ENCODE measurements at places on chromosomes 12 and 14.

GRCh38 chr12:1429980-1430379, 164.4 kb downstream of the FBXL14 start:
- peak; percentile 94 for DNase-seq

DNA sequence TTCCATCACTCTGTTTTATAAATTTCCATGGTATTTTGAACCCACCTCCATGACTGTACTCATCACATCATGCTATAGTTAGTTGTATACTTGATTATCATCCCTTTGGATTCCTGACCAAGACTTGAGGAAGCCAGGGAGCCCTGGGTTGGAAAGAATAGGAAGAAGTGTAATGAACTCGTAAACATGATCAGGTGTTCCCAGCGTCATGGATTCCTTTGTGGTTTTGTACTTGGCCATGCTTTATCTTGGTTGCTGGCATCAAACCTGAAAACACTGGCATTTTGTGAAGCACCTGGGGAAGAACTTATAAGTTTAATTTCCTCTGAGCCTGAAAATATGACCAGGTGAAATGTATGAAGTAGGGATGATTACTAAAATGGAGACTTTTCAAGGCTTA, 76.4 kb downstream of the CHST11 start:
- no peak for DNase-seq

DNA sequence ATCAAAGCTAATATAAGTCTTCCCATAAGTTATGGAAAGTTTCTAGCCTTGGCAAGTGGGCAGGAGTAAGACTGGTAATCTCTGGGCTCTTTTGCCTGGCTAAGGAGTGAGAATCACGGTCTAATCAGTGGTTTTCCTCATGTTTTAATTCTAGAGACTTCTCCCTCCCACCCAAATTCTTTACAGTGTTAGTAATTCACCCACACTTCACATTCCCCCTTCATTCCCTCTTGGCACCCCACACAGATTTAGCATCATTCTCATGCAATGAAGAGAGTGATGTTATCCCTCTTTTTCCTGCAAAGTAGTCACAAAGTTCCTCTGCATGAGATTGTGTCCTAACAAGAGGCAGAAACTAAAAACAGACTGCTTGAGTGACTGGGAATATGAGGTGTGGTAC, 28.6 kb upstream of the CACNA2D4 start:
- peak; percentile 80 for DNase-seq

DNA sequence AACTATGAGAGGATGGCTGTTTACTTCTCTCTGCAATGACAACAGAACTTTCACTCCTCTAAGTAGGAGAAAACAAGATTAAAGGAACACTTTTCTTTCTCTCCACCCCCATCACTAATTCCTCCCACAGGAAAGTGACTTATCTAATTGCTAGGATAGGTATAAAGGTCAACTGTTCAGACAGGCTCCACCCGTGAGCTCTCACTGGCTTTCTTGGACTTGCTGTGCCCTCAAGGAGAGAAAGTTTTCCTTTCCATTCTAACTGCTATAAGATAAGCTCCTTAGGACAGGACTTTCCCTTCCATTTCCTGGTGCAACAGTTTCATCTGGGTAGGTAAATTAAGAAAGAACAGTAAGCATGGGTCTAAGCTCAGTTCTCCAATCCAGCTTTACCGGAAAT, 4.8 kb downstream of the SLC41A2 start:
- DNase-seq = no peak

- no peak for DNase-seq
Measured at GRCh38 chr14:44412858-44413569, 94.1 kb downstream of the FSCB start.

DNA sequence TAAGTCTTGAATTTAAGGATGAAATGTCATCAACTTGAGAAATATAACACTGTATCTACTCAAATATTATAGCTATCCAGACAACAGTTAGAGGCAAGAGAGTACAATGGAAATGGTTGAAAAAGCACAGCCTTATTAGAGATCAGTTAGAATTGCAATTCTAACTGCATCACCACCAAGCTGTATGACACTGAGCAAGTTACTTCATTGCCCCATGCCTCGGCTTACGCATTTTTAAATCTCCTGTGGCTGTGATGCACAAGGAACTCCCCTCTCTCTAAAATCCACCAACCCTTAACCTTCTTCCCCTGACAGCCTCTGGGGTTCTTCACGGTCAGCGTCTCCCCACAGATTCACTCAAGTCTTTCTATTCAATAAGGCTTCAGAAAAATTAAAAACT, 75.1 kb downstream of the MED13L start:
- peak; percentile 20 for DNase-seq

GRCh38 chr14:25039933-25040332, 10.0 kb downstream of the STXBP6 start:
- DNase-seq = no peak

GRCh38 chr14:73717711-73718417, 3.7 kb upstream of the PNMA1 start:
- DNase-seq = no peak

GRCh38 chr12:116703214-116703795, 34.6 kb downstream of the SPRING1 start:
- peak; percentile 59 for DNase-seq

- peak; percentile 100 for DNase-seq
Measured at GRCh38 chr14:34650786-34651584, 21.0 kb upstream of the SNX6 start.

DNA sequence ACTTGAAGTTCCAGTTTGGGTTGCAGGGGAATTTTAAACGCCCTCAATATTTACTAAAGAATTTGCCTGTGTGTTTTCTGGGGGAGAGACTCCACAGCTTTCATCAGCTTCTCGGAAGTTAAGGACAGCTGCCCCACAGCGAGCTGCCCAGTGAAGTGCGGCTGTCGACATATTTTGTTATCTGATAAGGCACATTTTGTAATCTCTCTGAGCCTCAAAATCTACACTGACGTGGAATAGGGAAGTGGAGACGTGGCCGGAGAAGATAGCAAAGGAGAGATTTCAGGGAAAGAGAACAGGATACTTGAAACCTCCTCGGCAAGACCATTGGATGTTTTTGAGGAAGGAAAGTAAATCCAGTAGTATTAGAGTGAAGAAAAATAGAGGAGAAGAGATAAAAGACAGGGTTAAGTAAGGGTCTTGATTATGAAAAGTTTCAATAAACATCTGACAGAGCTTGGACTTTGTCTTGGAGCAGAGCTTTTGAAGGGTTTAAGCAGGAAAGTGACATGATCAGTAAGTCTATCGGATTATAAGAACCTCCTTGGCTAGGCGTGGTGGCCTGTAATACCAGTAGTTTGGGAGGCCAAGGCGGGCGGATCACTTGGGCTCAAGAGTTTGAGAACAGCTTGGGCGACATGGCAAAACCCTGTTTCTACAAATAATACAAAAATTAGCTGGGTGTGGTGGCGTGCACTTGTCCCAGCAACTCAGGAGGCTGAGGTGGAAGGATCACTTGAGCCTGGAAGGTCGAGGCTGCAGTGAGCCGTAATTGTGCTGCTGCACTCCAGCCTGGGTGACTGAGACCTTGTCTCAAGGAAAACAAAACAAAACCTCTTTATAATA, 1.1 kb downstream of the POLR3B start:
- DNase-seq = no peak

DNA sequence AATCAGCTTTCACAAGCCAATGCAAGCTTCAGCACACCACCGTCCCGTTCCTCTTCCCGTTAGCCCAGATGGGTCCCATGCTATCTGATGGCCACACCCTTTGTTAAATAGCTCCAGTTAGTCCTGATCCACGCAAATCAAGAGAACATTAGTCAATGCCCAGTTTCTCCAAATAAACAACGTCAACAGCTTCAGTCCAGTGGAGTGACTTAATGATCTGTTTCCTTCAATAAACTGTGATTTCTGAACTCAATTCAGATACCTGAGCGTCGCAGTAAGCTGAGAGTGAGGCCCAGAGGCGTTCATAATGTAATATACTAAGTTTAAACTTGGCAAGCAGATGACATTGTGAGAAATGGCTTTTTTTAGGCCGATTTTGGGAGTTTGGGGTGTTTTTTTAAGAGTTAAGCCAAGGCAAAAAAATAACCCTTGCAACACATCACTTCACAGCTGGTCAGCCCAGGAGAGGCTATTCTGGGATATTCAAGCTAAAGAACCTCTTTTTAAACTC, 112.3 kb downstream of the ZFP36L1 start:
- DNase-seq = peak; percentile 90

GRCh38 chr12:29160230-29160629, 11.2 kb downstream of the FAR2 start:
- no peak for DNase-seq

GRCh38 chr12:33988197-33988805, 34.0 kb upstream of the ALG10 start:
- DNase-seq = no peak

- no peak for DNase-seq
Measured at GRCh38 chr12:27133022-27133590, 50.7 kb upstream of the C12orf71 start.

DNA sequence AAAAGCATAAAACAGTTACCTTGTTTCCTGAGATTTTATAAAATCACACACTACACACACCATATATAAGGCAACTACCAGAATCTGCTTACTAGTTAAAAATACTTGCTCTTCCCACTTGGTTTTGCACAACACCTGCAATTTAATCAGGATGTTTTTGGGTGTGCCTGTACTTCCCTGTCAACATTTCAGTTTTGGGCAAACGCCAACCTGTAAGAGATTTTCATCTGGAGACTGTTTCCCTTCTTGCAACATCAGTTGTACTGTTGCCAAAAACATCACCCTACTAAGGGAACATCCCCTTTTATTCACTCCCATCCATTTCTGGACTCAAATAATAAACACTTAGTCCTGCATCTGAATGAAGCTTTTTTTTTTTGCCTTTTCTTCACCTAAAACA, 172.3 kb downstream of the DUSP6 start:
- peak; percentile 95 for DNase-seq

DNA sequence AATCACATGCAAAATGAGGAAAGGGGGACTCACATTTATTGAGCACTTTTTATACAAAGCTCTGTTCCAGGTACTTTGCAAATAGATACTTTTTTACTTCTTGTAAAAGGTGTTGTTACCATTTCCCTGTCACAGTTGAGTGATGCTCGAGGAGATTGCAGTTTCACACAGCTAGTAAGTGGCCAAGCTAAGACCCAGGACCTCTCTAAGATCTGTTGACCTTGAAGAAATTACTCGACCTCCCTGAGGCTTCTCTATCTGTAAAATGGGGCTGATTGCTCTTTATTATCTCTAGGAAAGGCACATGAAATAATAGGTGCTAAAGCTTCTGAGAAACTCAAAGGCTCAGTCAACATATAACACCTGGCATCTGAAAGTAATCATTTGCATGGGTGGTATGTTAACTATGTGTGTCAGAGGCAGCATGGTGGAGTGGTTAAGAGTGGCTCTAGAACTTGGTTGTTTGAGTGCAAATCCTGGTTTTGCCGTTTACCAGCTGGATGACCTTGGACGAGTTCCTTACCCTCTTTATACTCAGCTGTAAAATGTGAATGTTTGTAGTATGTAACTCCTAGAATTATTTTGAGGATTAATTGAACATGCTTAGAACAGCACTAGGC, 41.5 kb downstream of the IFT81 start:
- DNase-seq = no peak

GRCh38 chr12:72622556-72622955, 350.4 kb downstream of the TRHDE start:
- no peak for DNase-seq

- DNase-seq = peak; percentile 10
Measured at GRCh38 chr12:89636776-89637160, 71.9 kb downstream of the ATP2B1 start.

DNA sequence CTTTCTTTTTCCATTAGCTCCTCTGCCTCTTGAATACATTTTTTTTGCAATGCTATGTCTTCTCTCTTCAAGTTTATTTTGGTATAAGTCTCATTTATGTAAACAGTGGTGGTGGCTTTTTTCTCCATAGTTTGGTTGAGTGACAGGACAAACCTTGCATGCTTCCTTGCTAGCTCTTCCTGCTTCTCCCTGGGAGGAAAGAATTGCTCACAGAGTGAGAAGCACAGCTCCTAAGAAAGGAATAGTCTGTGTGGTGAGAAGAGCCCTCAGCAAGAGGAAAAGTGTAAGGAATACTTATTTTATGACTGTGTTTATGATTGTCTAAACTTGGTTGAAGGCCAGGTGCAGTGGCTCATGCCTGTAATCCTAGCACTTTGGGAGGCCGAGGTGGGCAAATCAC, 11.5 kb downstream of the CCDC175 start:
- DNase-seq = no peak

DNA sequence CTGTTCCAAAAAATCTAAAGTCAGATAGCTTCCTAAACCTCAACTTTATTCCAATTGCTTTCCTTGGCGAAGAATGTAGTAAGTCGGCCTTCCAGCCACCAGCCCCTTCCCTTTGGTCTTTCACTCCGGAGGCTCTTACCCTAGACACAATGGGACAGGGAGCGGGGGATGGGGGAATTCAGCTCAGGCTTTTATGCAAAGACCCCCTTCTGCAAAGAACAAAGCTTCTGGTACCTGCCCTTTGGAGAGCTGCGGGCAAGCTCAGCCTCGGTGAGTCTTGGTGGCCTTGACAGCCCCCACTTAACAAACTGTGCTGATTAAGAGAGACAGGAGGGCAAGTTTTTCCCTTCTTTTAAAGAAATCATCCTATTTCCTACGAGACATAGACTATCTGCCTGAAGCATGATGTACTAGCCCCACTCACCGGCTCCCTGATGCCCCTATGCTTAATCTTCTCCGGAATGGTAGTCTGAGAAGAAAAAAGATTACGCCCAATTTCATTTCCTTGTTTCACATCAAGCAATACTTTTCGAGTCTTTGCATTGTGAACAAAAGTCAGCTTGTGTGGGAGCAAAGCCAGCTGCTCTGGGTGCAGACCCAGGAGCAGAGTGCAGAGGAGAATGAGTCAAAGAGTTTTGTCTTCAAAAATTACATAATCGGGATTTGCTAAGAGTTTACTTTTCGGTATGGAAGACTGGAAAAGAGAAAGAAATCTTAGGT, 1.5 kb upstream of the NANOG start:
- no peak for DNase-seq

DNA sequence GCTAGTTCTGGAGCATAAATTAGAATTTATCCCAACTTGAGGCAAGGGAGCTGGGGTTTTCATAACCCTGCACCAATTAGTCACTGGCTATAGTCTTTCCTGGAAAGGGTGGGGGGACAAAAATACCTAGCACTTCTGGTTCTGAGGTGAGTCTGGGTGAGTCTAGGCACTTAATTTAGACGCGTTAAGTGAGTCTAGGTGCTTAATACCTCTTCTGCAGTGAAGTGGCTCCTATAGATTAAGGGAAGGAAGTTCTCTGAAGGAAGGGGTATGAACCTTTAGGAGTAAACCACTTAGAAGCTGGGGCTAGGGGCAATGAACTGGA, 251.7 kb downstream of the EFCAB11 start:
- DNase-seq = no peak

DNA sequence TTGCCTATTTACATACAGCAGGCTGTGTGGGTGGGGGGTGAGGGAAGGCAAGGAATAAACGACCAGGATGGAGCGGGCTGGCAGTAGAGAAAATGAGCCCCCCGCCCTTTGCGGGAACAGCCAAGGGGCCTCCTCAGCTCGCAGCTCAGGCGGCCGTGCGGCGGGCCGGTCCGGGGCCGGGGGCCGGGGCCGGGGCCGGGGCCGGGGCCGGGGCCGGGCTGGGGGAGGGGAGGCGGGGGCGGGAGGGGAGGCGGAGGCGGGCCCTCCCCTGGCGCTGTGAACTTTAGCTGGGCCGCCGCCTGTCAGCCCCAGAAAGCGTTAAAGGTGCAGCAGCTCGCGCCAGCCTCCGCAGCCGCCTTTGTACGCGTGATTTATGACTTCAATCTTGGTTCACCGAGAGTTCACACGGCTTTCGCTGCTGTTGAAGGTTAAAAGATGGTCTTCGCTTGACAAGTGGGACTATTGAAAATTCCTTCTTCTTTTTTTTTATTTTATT, 28.8 kb downstream of the HOXC4 start:
- DNase-seq = no peak

Data from AG10803 (cell line).